ENCODE measurements at places on chromosomes 3 and 15.

- no peak for DNase-seq
These were observed 625.8 kb downstream of the TAFA4 start for GRCh38 chr3:68306571-68306970.

DNA sequence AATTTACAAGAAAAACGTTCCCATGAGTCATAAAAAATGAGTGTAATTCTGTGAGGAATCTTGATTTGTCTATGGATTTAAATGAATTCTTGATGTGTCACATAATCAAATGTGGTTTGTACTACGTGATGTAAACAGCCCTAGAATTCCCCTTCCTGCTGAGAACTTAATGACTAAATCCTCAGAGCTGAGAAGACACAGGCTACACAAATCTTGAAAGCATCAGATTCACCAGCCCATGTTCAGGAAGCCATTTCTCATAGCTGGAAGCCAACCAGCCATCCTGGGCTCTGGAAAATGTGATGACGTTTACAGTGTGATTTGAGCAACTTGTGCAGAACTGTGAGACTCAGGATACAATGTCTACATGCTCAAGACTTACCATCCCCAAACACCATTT is 193.7 kb upstream of the MME start:
- no peak for DNase-seq

DNA sequence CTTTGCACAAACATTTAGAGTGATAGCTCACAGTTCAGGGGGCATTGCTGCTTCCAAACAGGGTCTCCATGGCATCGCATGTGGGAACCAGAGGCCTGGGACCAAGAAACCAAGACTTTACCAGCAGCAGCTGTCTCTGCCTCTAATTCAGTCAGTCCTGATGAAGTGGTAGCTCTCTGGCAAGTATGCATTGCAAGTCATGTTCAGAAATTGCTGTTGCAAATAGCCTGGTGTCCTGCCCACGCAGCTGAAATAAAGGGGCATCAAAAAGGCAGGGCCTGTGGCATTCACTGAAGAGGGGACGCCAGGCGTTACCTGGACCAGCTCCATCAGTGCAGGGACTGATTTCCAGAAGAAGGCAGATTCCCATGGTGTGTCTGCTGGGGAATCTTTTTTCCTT is 121.3 kb downstream of the CD47 start:
- no peak for DNase-seq

GRCh38 chr15:77720655-77721054 is 87.9 kb upstream of the LINGO1 start:
- no peak for DNase-seq

GRCh38 chr3:190121383-190121782 is 686 bp upstream of the P3H2 start:
- no peak for DNase-seq

GRCh38 chr3:14534516-14535191 is 5.5 kb downstream of the GRIP2 start:
- DNase-seq = no peak

DNA sequence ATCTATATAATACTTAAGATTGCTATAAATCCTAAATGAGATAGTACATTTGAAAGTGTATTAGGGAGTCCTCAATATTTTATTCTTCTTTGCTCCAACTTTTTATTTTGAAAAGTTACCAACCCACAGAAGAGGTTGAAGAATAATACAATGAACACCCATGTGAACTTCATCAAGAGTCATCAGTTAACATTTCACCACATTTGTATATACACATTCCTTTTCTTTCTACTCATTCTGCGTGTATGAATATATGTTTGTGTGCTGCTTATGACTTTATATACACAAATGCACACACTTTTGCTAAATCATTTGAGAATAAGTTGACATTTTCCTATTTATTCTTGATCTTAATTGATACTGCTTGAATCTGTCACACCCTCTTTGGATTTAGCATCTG is 193.3 kb upstream of the CGNL1 start:
- DNase-seq = no peak

- no peak for DNase-seq
These were observed 14.9 kb upstream of the TMCC1 start for GRCh38 chr3:129908417-129908816.

DNA sequence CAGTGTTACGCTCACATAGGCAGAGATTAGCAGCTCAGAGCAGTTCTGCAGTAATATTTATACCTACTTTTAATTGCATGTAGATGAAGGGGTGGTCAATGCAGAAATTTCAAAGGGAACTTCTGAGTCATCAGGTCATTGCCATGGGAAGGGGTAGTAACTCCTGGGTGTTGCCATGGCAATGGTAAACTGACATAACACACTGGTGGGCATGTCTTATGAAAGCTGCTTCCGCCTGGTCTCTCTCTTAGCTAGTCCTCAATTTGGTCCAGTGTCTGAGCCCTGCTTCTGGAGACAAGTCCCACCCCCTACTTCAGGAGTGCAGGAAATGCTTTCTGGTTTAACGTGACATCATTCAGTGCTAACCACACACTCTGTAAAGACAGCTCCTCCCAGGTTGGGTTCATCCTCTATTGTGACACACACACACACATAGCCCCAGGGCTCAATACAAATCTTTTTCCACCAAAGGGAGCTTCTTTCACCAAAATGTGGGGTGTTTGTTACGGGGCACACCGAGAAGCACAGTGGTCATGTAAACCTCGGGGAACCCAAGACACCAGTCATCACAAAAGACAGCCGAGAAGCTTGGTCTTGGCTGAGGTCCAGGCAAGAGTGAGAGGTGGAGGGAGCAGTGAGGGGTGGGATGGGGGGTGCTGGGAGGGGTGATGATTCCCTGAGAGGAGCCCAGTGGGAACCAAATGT is 74.5 kb downstream of the TLE3 start:
- peak; percentile 42 for DNase-seq

DNA sequence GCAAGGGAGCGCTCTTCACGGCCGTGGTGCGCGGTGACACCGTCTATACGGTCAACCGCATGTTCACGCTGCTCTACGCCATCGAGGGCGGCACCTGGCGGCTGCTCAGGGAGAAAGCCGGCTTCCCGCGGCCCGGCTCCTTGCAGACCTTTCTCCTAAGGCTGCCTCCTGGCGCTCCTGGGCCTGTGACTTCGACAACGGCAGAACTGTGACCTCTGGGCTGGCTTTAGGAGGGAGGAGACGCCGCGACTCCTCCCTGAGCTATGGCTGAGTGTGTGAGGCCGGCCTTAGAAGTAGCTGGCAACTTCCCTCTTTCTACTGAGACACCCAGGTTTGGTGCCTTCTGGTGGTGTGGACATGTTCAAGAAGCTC is 1.4 kb downstream of the KBTBD13 start:
- peak; percentile 47 for DNase-seq

DNA sequence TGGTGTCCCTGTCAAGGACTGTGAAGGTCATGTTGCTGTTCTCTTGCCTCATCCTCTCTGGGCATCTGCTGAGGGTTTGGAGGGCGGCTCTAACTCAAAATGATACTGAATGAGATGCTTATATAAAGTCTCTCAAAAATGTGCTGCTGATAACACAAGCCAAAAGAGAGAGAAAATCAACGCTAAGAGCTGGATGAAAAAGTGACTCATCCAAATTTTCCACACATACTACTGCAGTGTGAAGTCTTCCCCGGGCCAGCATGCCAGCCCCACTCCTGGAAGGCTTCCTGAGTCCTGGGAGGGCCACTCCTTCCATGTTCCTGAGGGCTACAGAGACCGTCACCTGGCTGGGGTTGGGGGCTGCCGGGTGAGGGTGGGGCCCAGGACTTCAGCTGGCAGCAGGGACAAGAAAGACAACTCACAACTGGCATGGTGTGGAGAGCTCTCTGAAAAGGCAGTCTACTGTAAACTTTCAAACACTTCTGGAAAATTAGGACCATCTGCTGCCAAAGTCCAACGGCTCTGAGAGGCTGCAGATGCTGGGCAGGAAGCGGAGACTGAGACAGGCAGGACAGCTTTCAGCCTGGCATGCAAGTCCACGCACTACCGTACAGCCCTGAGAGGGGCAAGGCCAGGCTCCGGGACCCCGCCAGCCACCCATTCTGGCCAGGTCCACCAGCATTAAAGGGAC is 200.3 kb downstream of the ADAMTS17 start:
- DNase-seq = no peak

- DNase-seq = no peak
These were observed 118.5 kb upstream of the SAMMSON start for GRCh38 chr3:69881051-69881450.

DNA sequence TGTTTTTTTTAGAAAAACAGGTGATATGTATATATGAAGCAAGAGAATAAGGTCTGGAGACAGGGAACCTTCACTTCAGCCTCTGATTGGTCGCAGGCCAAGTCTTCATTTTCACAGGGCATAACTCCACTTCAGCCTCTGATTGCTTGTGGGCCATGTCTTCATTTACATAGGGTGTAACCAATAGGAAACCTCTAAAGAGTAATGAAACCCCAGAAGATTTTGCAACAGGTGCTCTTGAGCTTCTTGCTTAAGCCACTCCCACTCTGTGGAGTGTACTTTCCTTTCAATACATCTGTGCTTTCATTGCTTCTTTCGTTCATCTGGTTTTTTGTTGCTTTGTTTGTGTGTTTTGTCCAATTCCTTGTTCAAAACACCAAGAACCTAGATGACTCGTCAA is 22.6 kb upstream of the SCG3 start:
- no peak for DNase-seq

DNA sequence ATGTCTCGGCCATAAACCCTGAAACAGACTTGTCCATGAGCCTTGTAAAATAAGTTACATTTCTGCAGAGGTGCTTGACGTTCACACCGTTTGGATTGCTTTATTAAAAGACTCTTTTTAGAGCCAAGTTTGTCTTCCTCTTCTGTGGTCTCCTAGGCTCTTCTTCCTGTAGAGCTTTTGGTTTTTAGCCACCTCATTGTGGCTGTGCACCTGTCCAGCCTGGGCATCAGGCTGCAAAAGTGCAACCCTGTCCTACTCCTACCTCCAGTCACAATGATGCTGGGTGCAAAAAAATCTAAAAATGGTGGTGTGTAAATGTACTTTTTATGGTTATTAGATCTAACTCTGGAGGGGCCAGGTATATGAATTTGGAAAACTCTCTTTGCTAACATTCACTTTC is 2.8 kb upstream of the RIOX2 start:
- no peak for DNase-seq

DNA sequence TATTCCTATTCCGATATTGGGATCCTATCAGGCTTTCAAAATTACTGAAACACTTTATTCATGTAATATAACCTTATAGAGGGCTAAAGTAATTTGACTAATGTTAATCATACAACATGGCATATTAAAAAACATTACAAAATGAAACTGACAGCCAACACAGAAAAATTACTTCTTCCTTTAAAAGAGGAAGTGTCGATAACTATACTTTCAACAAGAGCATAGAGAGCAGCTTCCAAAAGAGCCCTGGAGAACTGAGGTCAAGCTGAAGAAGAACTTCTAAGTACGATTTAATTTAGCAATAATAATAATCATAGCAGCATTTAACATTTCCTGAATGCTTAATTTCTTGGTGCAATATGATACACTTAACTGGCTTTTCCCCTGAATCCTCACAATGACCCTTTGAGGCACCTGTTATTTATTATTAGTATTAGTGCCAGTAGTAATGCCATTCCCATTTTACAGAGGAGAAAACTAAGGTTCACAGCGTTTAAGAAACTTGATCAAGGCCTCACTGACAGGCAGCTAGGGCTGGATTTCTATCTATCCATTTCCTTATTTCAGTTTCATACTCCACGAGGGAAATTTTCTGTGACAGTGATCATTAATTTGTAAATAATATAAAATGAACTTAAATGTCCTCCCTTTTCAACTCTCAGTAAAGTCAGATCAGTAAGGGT is 181.6 kb downstream of the CFAP20DC start:
- no peak for DNase-seq

DNA sequence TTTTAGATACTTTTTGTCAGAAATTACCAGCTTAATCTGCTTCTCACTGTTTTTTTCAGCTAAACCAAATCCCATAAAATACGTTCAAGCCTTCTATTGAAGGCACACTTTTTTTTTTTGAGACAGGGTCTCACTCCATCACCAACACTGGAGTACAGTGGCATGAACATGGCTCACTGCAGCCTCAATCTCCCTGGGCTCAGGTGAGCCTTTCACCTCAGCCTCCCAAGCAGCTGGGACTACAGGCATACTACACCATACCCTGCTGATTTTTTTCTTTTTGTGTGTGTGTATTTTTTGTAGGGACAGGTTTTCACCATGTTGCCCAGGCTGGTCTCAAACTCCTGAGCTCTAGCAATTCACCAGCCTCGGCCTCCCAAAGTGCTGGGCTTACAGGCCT is 3.7 kb downstream of the RAF1 start:
- no peak for DNase-seq

- DNase-seq = no peak
These were observed 20.6 kb upstream of the RBM5 start for GRCh38 chr3:50068134-50068533.

DNA sequence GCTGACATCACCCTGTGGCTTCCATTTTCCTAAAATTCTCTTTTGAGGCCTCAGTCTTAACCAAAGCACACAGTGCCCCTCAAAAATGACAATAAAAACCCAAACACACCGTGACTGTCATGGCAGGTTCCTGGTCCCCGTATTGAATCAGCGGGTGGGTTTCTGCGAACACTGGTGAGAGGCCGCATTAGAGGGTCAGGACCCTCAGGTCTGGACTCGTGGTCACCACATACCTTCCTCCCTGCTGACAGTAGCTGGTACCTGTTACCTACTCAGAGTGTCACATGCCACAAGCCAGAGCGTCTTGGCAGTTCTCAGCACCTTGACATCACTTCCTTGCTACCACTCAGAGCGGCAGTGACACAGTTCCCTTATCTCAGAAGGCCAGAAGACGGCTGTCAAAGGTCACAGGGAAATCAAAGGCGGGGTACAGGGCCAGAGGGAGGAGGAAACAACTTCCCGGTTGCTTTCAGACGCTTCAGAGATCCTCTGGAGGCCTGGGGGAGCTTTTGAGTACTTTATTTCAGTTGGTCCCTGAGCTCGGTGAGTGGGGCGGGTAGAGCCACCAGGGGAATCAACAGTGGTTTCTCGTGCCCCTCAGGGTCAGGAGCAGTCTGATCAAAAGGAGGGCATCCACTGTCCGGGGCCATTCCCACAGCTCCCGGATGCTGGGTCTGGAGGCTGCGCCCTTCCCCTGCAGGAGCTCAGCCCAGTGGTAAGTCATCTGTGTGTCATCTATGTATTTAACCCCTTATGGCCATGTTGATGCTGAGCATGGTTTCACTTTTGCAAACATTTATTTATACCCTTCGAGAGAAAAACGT is at the start of the genes CCR5AS and CCRL2:
Gene CCR5AS, minus strand, starts transcription at position 279 of the 824 bp plus-strand sequence.
Gene CCRL2, plus strand, starts transcription at position 472 of the 824 bp plus-strand sequence. CDS start 821 bp downstream, outside the sequence.
- DNase-seq = peak; percentile 46

- no peak for DNase-seq
These were observed 101.7 kb upstream of the TP63 start for GRCh38 chr3:189529468-189529867.
